ENCODE measurements at places on chromosomes 7 and 10. TPM values are rescaled to one million over a fixed set of nuclear protein-coding genes. Genes with fewer than 3 reads are reported as not detected.

DNA sequence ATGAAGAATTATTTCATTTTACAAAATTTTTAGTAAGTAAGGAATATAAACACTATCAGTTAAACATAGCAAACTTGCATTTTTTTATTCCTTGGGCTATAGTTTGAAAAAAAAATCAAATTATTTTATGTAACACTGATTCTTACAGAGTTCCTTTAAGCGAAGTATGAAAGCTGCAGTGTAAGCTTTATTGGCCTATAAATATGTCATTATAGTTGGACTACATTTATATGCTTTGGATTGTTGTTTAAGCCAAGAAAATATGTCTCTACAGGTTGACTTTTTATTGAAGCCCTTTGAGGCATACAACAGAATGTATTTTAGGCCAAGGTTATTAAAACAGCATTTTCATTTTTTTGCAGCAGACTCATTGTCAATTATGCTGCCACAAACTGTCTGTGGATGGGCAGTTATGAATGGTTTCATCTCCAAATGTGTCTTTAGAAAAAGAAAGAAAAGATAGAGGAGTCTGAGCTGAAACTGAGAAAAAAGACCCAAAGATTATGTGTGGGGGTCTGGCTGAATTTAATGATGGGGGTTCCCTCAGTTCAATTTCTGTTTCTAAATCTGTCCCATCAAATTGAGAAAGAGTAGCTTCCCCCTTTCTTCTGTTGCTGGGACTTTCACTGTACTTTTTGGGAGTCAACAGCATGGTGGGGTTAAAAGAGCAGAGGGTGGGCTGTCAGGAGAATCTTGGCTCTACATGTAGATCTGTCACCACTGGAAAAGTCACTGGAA is 43.1 kb downstream of the ARID5B start:
- H3K27ac ChIP-seq, result peak overlapping the region; percentile 83
- H3K4me3 ChIP-seq, result peak overlapping the region; percentile 37
- no peaks in the 10 kb centered on the region for H3K27me3 ChIP-seq
- peaks cover 46% of the 10 kb centered on the region for H3K4me1 ChIP-seq
- DNase-seq, result no peak

DNA sequence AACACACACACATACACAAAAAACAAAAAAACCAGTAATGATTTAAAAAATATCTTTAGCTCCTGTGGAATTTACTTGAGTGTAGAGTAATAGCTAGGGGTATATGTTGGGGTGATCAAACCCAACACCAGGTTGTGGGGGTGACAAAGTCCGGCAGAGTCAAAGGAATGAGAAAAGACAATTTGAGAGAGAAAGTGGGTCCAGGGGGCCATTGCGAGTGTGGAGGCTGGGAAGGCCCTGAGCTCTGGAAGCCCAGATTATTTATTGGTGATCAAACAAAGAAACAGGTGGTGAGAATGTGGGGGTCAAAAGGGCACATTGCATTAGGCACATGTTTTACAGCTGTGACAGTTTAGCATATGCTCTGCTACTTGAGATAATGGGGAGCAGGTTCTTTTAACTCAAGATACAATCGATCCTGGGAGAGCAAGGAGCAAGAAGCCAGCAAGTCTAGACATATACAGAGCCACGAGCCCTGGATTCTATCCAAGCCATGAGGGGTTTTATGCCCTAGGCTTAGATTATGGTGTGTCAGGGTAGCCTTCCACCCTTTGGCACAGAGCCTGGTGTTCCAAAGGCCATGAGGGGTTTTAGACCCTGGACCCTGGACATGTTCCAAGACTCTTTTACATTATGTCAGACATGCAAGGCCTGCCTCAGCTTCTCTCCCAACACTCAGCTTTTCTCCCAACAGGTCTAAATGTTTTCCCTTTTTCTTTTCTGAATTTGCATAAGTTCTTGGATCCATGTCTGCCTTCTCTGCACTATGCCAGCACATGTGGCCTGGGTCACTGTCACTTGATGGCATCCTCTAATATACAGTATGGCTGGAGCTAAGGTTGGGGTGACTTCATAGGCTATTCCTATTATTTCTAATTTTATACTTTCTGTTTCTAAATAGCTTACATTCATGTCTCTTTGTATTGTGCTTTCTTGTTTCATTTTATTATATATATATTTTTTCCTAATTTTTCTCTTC is 48.6 kb upstream of the MKI67 start:
- no peaks in the 10 kb centered on the region for H3K36me3 ChIP-seq
- no peak overlapping the region for H3K4me3 ChIP-seq

DNA sequence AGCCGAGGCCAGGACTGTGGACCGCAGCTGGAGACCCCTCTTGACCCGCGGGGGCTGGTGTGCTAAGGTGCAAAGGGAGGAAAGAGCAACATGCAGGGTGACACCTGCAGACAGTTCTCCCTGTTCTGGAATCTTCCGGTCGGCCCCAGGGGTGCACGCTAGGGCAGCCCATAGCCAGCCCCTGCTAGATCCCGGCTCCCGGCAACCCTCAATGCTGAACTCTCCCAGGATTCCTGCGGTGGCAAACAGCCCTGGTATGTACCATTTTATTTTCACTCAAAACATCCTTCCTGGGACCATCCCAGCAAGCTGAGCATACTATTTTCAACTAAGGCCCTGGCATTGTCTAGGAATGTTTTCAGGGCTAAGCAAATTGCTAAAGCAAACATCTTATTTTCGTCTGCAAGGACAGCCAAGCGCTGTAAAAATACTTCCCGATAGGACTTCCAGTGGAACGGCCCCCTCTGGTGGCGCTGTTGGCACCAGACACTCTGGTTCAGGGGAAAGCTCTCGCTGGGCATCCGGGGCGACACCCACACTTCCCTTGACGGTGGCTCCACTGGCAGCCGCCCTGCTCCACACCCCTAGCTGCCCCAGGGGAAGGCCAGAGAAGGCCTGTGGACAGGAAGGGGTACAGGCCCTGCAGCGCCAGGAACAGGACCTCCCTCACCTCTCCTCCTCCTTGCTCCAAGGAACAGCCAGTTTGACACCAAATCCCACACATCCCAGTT is 99.4 kb downstream of the CTBP2 start:
- no peaks in the 10 kb centered on the region for H3K36me3 ChIP-seq
- peaks cover 37% of the 10 kb centered on the region for H3K4me1 ChIP-seq
- H3K4me3 ChIP-seq, result no peak overlapping the region
- H3K27me3 ChIP-seq, result no peaks in the 10 kb centered on the region
- DNase-seq, result no peak

GRCh38 chr7:28922624-28923331 is 35.4 kb downstream of the TRIL start:
- DNase-seq, result peak; percentile 68
- peaks cover 13% of the 10 kb centered on the region for H3K4me1 ChIP-seq
- no peak overlapping the region for H3K27ac ChIP-seq

- DNase-seq, result no peak
- peaks cover 29% of the 10 kb centered on the region for H3K36me3 ChIP-seq
- no peaks in the 10 kb centered on the region for H3K27me3 ChIP-seq
- H3K27ac ChIP-seq, result no peak overlapping the region
Observed at GRCh38 chr7:73570521-73570920, 7.9 kb downstream of the TBL2 start.

GRCh38 chr10:26939962-26940354 is 79.2 kb upstream of the ABI1 start:
- no peaks in the 10 kb centered on the region for H3K36me3 ChIP-seq
- no peak overlapping the region for H3K27ac ChIP-seq
- no peak overlapping the region for H3K4me3 ChIP-seq
- H3K4me1 ChIP-seq, result no peaks in the 10 kb centered on the region
- no peak for DNase-seq
- 0 out of 2 replicates have a peak, but pooled peaks cover 4% of the 10 kb centered on the region for H3K27me3 ChIP-seq

- no peaks in the 10 kb centered on the region for H3K36me3 ChIP-seq
- H3K27ac ChIP-seq, result no peak overlapping the region
- peaks cover 34% of the 10 kb centered on the region for H3K4me1 ChIP-seq
Observed at GRCh38 chr10:110868981-110869380, 2.7 kb upstream of the PDCD4 start.

DNA sequence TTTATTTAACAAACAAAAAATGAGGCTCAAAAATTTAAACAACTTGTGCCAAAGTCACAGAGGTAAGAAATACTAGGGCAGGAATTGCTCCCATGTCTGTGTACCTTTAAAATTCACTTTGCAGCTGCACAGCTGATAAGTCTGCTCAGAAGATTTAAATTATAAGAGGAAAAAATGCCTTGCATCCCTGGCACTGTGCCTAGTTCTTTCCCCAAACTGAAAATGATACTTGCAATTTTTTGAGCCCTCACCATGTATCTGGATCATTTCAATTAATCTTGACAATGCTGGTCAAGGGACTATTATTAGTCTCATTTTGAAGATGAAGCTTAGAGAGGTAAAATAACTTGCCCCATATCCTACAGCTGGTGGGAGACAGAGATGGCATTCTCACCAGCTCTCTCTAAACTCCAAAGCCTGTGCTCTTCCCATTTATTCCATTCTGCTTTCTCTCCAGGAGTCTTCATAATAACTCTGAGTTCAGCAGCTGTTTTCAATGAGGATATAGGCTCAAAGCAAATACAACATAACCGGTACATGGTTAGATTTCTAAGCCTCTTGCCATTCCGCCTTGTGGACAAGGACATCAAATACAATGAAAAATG is 350.5 kb upstream of the LRRTM3 start:
- no peaks in the 10 kb centered on the region for H3K36me3 ChIP-seq
- DNase-seq, result no peak
- no peaks in the 10 kb centered on the region for H3K4me1 ChIP-seq
- H3K4me3 ChIP-seq, result no peak overlapping the region
- H3K27me3 ChIP-seq, result no peaks in the 10 kb centered on the region
- H3K27ac ChIP-seq, result no peak overlapping the region

GRCh38 chr10:24680647-24681524 is 42.8 kb downstream of the ARHGAP21 start:
- H3K36me3 ChIP-seq, result no peaks in the 10 kb centered on the region
- no peak overlapping the region for H3K27ac ChIP-seq
- no peaks in the 10 kb centered on the region for H3K27me3 ChIP-seq
- no peak overlapping the region for H3K4me3 ChIP-seq
- DNase-seq, result no peak
- H3K4me1 ChIP-seq, result no peaks in the 10 kb centered on the region

DNA sequence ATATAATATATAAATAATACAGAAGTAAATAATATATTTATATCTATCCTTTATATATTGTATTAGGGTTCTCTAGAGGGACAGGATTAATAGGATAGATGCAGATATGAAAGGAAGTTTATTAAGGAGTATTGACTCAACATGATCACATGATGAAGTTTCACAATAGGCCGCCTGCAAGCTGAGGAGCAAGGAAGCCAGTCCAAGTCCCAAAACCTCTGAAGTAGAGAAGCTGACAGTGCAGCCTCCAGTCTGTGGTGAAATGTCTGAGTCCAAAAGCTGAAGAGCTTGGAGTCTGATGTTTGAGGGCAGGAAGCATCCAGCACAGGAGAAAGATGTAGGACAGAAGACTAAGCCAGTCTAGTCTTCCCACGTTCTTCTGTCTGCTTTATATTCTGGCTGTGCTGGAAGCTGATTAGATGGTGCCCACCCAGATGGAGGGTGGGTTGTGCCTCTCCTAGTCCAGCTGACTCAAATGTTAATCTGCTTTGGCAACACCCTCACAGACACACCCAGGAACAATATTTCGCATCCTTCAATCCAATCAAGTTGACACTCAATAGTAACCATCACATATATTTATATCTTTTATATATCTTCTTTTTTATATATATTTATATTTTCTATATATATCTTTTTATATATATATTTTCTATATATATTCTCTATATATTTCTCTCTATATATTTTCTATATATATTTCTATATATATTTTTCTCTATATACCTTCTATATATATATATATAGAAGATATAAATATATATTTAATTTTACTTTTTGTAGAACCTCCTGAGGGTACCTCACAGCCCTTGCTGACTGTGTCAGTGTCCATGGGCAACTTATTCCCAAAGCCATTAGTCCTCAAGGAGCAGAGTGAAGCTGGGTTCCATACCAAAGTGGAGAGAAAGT is 24.6 kb upstream of the AKR1B10 start:
- H3K4me3 ChIP-seq, result no peak overlapping the region
- H3K27ac ChIP-seq, result no peak overlapping the region
- H3K36me3 ChIP-seq, result no peaks in the 10 kb centered on the region
- H3K27me3 ChIP-seq, result no peaks in the 10 kb centered on the region
- DNase-seq, result no peak

- DNase-seq, result no peak
- no peak overlapping the region for H3K27ac ChIP-seq
- H3K36me3 ChIP-seq, result no peaks in the 10 kb centered on the region
Observed at GRCh38 chr10:63723741-63724140, 202.5 kb downstream of the REEP3 start.

Gene SPDYE8
- not detected for total RNA-seq

Gene GRM3
- total RNA-seq, result not detected

Gene STEAP2
- 10.4 TPM for total RNA-seq

Gene GTF2IRD1
- total RNA-seq, result 44.0 TPM
